ENCODE measurements at places on chromosomes 16 and 17.
A peak's percentile ranks its signal among the peaks of the same experiment; 100 is the strongest.

GRCh38 chr17:74305865-74306654 is 20.0 kb upstream of the KIF19 start:
- DNase-seq: no peak

DNA sequence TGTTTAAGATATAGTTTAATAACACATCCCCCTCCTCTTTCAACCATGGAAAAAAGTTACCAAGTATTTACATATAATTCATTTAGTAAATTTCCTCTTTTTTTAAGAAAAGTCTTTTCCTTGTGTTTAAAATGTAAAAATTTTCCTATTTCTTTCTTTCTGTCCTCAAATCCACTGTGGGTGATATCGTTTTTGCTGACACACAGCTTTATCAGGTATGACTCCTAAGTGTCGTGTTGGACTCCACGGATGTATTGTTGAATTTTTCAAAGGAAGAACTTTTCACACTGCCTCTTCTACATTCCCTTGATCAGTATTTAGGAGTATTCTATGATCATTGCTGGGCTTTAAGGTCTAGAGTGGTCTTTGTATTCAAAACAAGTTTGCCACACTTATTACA is 33.1 kb downstream of the CYLD start:
- no peak for DNase-seq

- DNase-seq: no peak
These were observed 60.4 kb downstream of the STH start for GRCh38 chr17:46059486-46059885.

DNA sequence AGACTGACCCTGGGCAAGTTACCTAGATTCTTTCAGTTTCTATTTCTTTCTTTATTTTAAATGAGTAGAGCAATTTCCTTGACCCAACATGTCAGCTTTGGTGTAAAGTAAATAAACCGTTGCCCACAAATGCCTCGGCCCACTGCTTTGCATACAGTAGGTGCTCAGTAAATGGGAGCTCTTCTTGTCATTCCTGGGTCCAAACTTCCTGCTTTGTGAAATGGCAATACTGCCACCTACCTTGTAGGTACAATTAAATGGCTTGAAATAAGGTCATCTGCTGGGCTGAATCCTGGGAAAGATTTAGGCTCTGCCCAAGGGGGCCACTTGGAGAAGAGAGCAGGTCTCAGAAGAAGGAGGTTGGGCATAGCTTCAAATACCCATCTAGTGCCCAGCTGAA is 253.0 kb downstream of the HS3ST3B1 start:
- no peak for DNase-seq

DNA sequence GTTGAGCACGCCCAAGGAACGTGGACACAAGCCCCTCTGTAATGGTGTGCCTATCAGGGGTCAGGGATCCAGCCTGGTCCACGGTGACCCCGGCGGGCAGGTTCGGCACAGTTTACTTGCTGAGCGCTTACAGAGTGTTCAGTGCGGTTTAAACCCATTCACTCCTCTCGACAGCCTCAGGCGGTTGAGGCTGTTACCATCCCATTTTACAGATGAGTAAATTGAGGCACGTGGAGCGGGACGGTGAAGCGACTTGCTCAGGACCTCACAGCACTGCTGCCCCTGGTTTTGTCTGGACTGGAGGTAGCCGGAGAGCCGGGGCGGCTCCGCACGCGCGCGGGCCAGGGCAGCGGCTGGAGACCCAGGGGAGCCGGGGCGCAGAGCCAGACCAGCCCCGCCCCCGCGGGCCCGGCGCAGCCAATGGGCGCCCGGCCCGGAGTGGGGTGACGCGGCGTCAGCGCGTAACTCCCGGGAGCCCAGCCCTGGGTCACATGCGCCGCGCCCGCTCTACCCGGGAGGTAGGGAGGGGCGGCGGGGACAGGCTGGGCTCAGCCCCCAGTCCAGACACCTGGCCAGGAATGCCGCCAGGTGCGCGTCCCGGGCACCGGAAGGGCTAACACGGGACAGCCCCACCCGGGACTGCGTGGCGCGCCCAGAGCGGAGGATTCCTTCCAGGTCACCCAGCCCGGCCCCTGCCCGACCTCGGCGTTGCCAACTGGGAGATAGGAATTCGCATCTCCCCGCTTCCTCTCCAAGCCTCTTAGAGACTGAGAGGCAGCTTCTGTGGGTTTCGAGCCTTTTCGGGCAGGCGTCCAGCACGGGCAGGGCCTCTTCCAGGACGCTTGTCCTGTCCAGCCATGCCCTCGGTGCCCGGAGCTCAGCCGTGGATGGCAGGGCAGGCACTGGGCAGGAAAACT is 3.3 kb upstream of the SREBF1 start:
- DNase-seq: peak; percentile 88

DNA sequence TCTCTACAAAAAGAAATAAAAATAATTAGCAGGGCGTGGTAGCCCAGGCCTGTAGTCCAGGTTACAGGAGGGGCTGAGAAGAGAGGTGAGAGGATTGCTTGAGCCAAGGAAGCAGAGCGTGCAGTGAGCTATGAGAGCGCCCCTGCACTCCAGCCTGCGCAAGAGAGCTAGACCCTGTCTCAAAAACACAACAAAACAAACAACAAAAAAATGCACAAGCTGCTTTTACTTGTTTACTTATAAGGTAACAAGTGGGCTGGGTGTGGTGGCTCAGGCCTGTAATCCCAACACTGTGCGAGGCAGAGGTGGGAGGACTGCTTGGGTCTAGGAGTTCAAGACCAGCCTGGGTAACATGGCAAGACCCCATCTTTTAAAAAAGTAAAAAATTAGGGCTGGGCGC is 1.7 kb downstream of the CYTH1 start:
- DNase-seq: no peak

- peak; percentile 80 for DNase-seq
These were observed 32.1 kb downstream of the HELZ start for GRCh38 chr17:67212714-67213417.

DNA sequence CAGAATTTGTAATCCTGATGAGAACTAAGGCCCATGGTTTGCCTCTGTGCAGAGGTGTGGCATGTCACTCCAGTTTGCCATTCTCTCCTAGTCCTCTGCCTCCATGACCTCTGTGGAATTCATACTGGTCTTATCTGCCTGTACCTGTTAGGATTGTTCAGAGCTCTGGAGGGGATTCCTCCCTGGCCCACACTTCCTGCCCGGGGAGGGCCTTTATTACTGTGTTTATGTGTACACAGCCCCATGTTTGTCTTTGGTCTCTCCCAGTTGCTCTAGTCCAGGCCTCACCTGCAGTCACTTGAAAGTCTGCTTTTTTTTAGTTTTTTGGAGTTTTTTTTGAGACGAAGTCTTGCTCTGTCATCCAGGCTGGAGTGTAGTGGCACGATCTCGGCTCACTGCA is 36.4 kb downstream of the RHBDL3 start:
- no peak for DNase-seq

DNA sequence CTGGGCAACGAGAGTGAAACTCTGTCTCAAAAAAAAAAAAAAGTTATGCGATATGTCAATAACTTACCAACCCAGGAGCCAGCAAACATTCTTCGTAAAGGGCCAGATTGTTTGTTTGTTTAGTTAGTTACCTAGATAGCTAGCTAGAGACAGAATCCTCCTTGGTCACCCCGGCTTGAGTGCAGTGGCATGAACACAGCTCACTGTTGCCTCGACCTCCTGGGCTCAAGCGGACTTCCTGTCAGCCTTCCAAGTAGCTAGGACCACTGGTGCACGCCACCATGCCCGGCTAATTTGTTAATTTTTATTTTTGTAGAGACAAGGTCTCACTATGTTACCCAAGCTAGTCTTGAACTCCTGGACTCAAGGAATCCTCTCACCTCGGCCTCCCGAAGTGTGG is 113.0 kb downstream of the LITAF start:
- DNase-seq: no peak

GRCh38 chr17:28523876-28524275 is 17.7 kb downstream of the FOXN1 start:
- no peak for DNase-seq

DNA sequence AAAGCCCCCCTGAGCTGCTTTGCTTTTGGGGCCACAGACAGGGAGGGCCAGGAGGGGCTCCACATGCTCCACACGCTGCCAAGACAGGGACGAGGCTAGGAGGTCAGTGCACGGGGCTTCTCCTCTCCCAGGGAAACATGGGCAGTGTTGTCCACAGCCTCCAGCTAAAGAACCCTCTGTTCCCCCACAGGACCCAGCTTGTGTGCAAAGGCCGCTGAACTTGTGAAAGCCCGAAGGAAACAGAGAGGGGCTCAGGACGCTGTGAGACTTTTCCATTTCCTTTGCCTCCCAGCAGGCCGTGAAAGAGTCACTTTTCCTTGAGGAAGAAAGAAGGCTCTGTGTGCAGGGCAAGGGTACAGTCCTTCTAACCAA is 9.7 kb downstream of the CDRT4 start:
- DNase-seq: no peak

GRCh38 chr17:28480799-28481571 is 7.5 kb downstream of the SLC13A2 start:
- no peak for DNase-seq

GRCh38 chr17:40497695-40498094 is 3.7 kb downstream of the TNS4 start:
- DNase-seq: no peak

- DNase-seq: no peak
These were observed 226.2 kb downstream of the CDRT15L2 start for GRCh38 chr17:20805751-20806150.

GRCh38 chr16:51155199-51155607 is 4.1 kb upstream of the SALL1 start:
- no peak for DNase-seq
